NCI-H187 treated with DMSO at 0.1 percent for 48 hours (cell line): ENCODE measurements at places on chromosomes 2 and 18.

GRCh38 chr18:8948471-8949149 lies 153.9 kb upstream of the NDUFV2 start:
- DNase-seq: no peak

GRCh38 chr18:48931680-48932461 lies 18.9 kb downstream of the SMAD7 start:
- DNase-seq: no peak

- DNase-seq: no peak
Observed at GRCh38 chr2:120749506-120750431, 14.1 kb downstream of the GLI2 start.

DNA sequence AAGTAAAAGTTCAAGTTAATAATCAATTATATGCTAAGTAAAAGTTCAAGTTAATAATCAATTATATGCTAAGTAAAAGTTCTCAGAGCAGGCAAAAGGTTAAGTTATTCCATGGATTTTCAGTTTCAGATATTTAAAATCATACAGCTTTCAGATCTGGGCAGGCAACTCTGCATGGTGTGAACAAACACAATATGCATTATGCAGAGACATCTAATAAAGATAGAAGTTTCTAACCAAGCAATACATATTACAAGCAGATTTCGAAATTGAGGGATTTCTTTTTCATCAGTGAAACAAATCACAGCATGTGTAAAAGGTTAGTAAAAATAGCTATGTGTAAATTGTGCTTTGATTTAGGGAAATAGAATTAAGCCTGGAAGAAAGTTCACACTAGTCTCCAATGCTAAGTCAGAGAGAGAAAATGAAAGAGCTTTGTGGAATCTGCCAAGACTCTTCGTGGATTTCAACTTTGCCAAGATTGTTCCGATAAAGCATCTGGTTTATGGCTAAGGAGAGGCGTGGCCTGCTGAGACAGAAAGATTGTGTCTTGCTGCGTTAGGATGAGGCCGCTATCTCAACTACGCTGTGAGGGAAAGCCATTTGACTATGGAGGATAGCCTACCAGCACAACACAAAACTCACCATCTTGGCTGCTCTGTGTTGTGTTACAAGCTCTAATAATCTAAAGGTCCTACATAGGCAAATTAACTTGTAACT lies 60.1 kb upstream of the SLC16A14 start:
- DNase-seq: no peak

DNA sequence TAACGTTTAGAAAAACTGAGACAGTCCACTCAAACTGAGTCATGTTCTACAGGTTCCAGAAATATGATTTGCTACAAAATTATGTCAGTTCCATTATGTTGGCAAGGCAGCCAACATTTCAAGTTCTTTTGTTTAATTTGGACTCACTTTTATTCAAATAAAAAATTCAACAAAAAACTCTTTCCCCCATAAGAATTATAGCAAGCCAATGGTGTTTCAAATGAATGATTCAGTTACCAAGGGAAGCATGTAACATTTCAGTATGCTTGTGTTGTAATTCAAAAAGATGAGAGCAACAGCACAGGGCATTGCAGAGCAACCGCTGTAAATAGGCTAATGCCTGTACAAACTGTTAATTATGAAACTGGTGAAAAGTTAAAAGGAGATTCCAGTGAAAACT lies 140.8 kb downstream of the FIGN start:
- DNase-seq: no peak

DNA sequence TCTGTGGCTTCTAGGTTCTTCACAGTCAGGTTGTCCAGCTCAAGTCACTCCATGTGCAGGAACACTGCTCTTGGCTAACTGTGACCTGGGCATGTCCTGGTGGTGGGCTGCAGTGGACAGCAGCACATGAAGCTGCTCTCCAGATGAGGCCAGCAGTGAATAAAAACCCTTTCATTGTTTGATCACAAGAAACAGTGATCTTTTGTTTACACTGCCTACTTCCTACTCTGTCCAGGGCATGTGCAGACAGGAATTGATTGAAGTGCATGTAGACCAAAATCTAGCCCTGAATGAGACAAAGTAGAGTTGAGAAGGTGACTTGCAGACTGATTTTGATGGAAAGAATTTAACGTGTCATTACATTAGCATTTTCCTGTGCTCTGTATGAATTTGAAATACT lies 34.9 kb downstream of the BCL2L11 start:
- no peak for DNase-seq

DNA sequence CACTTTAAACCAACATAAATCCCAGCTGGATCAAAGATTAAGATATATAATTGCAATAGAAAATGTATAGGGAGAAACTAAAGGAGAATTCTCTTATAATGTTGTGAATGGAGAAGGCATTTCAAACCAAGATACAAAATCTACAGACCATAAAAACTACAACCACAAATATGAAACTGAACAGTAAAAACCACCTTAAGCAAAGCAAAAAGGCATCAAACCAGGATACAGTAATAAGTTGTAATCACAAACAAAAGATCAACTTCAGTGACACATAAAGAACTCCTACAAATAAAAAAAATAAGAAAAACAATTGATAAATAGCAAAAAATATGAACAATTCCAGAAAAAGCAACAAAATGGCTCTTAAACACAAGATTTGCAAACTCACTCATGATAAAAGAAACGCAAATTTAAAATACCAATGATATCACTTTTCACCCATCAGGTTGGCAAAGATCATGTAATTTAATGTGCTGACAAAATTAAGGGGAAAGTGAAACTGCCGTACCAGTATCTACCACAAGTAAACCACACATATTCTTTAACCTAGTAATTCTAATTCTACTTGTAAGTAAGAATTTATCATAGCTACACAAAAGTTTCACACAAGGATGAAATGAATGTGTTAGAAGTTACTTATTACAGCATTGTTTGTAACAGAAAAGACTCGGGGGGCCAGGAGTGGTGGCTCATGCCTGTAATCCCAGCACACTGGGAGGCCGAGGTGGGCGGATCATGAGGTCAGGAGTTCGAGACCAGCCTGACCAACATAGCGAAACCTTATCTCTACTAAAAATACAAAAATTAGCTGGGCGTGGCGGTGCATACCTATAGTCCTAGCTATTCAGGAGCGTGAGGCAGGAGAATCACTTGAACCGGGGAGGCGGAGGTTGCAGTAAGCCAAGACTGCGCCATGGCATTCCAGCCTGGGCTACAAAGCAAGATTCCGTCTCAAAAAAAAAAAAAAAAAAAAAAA lies 101.9 kb downstream of the USP34 start:
- no peak for DNase-seq

DNA sequence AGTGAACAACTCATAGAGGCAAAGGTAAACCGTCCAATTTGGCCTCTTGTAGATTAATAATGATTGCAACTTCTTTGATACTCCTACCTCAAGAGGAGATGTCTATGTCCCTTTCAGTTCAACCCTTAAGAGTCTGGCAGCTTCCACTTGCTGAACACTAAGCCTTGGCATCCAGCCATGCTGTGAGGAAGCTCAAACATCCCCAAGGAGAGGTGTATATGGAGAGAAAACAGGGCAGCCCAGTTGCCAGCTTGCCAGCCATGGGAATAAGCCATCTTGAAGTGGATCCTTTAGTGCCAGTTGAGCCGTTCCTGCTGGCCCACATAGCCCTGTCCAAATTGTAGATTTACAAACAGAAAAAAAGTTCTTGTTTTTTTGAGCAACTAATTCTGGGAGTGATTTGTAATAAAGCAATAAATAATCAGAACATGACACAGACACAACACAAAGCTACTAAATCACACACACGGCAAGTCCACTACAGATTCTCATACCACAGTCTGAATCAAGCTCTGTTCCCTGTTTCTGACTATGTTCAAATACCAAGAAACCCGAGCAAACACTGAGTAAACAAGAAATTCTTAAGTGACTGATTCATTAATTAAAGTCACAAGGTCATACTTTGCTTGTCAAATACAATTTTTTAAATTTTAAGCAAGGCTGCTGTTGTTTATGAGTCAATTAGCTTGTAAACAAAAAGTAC lies 96.1 kb downstream of the PID1 start:
- no peak for DNase-seq

DNA sequence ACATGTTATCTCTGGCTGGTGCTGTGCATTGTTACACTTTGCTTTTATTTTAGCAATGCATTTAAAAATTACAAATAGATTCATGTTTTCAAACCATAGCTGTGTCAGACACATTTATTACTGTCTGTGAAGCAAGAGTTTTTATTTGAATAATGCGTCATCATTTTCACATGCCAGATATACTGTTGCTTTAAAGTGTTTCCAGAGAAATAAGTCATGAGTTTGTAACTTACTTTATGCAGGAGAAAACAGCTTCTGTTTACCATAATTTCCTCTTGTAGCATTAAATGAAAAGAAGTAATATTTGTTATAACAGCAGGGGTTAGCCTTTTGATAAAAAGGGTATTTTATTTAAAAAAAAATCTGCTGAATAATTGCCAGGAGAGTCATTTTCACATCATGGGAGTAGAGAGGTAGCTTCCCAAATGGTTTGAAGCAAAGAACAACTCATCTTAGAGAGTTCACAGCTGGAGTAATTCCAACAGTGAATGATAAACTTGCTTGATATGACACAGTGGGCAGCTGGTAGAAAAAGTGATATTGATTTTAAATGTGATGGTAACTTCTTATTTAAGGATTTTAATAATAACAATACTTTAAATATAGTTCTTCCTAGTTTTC lies 1274.5 kb upstream of the CRIM1 start:
- no peak for DNase-seq

- no peak for DNase-seq
Observed at GRCh38 chr2:45154144-45154543, 144.9 kb upstream of the SIX2 start.

DNA sequence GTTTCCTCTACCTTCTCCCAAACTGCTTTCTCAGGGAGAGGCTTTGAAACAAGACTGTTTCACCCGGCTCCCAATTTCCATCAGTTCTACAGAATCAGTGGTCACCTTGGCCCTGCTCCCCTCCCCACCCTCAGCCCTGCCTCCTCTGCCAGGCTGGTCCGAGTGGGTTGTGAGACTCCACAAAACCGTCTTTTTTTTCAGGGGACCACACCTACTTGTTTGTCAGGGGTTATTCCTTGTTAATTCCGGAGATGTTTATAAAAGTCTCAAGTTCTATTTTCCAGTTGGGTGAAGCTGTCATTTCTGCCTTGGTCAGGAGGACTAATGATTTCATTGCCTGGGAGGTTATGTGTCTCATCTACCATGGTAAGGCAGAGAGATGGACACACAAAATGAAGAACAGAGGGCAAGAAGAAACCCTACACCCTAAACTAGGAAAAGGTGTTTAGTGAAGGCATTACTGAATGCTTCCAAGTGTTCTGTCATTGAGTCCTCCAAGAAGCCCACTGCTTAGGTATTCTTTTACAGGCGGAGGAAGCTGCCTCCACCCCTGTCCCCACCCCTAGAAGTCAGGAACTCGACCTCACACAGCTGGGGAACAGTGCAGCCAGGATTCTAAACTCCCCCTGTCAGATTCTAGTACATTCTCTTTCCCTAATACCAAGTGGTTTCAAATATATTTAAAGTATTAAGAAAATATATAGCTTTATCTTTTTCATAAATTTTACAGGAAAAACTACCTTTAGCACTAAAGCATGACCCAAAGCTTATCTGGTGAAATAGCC lies 46.3 kb downstream of the COPS8 start:
- DNase-seq: no peak

DNA sequence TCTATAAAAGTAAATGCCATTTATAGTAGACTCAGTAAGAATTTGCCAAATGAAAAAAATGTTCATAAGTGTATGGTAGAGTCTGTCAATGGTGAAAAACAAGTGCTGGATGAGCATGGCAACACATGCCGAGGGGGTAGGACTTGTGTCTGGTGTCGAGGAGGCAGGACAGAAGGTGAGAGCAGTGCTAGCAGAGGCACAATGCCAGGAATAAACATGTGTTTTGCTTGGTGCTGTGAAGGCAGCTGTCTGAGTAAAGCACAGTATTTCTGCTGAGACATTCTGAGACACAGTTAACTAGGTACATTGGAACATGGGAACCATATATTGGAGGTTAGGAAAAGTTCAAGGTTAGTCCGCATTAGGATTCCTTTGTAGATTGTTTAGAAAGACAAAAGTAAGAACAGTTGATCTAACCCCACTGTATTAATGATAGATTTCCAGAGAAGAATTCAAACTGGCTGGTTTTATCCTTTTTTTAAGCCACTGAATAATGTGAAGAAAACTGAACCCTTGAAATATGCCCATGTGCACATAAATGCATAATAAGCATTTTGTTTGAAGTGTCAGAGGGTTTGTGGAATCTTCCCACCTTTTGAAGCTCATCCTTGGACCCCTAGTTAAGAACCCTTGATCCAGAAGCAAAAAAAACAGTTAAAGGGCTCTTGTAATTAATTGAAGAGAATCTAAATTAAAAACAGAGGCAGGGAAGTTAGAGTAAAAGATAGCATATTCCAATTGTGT lies 7.1 kb downstream of the RBM45 start:
- no peak for DNase-seq

GRCh38 chr2:241081643-241082340 lies 20.3 kb downstream of the MTERF4 start:
- no peak for DNase-seq

GRCh38 chr2:65360441-65360840 lies 72.0 kb downstream of the SPRED2 start:
- DNase-seq: no peak
